ENCODE measurements at places on chromosomes 5 and 9.

- H3K4me3 ChIP-seq, result peak overlapping the region; percentile 86
- no peaks in the 10 kb centered on the region for H3K36me3 ChIP-seq
- no peak overlapping the region for H3K27ac ChIP-seq
- peaks cover 22% of the 10 kb centered on the region for H3K4me1 ChIP-seq
- H3K27me3 ChIP-seq, result peaks cover 5% of the 10 kb centered on the region
These were observed 9.4 kb upstream of the DELE1 start for GRCh38 chr5:141914199-141914743.

DNA sequence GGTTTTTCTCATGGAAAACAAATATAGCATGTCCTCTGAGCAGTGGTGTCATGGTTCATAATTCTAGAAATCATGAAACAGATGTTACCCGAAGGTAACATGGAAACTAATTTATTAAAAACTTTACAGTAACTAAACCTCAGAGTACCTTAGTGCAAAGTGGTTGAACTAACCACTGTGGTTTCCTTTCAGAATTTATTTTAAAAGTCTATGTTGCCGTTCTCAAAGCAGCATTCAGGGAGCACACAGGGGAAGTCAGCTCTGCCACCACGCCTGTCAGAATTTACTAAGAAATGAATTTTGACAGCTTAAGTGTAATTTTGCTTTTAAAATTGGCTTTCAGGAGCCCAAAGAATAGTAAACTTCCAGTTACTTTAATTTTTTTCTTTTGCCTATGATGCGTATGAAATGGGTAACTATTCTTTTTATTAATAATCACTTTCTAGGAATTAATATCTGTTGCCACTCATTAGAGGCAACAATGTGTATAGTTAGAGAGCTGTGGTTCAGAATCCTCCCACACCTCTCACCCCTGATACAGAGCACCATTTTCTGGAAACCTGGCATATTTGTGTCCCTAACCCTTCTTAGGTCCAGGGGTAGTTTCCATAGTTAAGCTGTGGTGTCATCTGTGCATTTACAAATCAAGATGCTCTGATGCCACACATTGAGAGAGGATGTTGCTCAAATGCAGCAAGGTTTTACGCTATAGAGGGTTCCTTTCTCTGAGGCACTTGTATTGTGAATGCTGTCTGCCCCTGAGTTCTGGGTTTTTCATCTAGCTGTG lies 202.6 kb downstream of the ZSWIM6 start:
- no peak overlapping the region for H3K27ac ChIP-seq
- peaks cover 66% of the 10 kb centered on the region for H3K36me3 ChIP-seq
- no peaks in the 10 kb centered on the region for H3K27me3 ChIP-seq

- H3K4me1 ChIP-seq, result peaks cover 4% of the 10 kb centered on the region
- no peaks in the 10 kb centered on the region for H3K27me3 ChIP-seq
- H3K36me3 ChIP-seq, result no peaks in the 10 kb centered on the region
- no peak overlapping the region for H3K4me3 ChIP-seq
- DNase-seq, result no peak
- H3K27ac ChIP-seq, result no peak overlapping the region
These were observed 10.5 kb upstream of the MRNIP start for GRCh38 chr5:179869101-179869500.

GRCh38 chr9:120944434-120944843 lies 17.8 kb upstream of the TRAF1 start:
- peaks cover 8% of the 10 kb centered on the region for H3K27me3 ChIP-seq
- H3K36me3 ChIP-seq, result no peaks in the 10 kb centered on the region
- H3K4me1 ChIP-seq, result peaks cover 19% of the 10 kb centered on the region
- DNase-seq, result peak; percentile 75
- no peak overlapping the region for H3K4me3 ChIP-seq

DNA sequence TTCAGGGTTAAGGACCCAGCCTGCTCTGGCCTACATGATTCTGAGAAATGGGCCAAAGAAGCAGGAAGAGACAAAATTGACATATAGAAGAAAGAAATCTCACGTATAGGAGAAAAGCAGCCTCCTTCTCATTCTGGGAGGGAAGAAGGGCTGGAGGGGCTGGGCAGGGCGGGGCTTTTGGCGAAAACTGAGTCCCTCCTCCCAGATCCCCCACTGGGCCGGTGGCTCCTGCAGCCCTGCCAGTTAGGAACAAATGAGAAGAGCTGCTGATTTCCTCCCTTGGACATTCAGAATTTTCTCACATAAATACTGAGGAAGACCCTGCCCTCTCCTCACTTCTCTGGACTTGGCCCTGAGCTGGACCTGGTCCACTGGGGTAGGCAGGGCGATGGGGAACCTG lies at the start of gene WNT8A:
TSS of gene WNT8A (plus strand) at position 332 of the 400 bp plus-strand sequence. CDS start 95 bp downstream, outside the sequence.
- no peaks in the 10 kb centered on the region for H3K27me3 ChIP-seq
- no peak within 1 kb of the TSS for H3K27ac ChIP-seq
- no peaks in the 10 kb centered on the region for H3K36me3 ChIP-seq
- H3K4me1 ChIP-seq, result peaks cover 16% of the 10 kb centered on the region

- peaks cover 4% of the 10 kb centered on the region for H3K4me1 ChIP-seq
- H3K4me3 ChIP-seq, result no peak overlapping the region
- no peaks in the 10 kb centered on the region for H3K27me3 ChIP-seq
- no peaks in the 10 kb centered on the region for H3K36me3 ChIP-seq
These were observed 274.5 kb downstream of the GADD45G start for GRCh38 chr9:89879276-89879675.

DNA sequence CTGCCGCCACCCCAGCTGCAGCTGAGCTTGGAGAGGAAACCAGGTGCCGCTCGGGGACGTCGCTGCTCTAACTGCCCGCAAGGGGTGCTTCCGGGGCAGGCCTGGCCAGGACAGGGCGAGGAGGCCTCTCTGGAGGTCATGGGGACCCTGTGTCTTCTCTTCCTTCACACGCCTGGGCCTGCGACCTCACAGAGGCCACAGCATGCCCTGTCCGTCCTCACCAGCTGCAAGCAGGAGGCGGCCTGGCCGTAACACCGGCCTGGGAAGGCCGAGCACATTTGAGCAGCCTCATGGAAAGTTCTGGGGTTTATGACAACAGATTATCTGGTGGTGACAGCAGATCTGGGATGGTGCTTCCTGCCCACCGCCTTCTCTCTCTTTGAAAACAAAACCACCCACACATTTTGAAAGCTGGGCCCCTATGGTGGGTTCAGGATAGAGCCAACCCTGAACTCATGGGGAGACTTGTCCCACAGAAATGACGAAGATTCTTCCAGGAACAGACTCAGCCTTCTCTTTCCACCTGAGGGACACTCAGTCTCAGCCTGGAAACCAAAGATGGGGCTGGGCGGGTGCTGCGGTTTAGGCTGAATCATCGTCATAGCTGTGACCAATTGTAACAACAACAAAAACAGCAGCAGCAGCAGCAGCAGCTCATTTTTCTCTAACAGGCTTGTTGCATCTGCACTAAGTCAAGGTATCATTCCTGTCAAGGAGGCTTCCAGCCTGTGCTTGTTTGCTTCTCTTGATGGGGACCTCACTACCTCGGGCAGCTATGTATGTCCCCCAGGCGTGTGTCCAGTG lies 99.6 kb upstream of the RAPGEF1 start:
- no peak overlapping the region for H3K27ac ChIP-seq
- H3K36me3 ChIP-seq, result no peaks in the 10 kb centered on the region
- H3K4me1 ChIP-seq, result no peaks in the 10 kb centered on the region
- no peak for DNase-seq

DNA sequence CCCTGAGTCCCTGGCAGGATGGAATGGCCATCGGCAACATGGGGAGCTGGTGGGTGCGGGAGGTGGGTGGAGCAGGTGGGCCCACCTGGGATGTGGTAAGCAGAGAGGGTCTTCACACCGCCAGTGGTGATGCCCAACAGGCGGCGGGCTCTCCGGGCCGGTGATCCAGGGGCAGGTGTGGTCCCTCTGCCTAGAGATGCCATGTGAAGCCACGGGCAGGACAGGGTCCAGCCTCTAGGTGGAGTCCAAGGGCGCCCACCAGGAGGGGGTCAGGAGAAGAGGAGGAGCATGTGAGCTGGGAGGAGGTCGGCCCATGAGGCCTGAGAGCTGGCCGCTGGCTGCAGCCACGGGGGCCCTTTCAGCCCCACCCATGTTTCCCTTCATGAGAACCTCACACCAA lies 221.1 kb downstream of the FANCC start:
- no peak overlapping the region for H3K27ac ChIP-seq
- H3K36me3 ChIP-seq, result no peaks in the 10 kb centered on the region
- H3K4me3 ChIP-seq, result no peak overlapping the region
